ENCODE measurements at places on chromosomes 5 and 9. TPM values are rescaled to one million over a fixed set of nuclear protein-coding genes. Genes with fewer than 3 reads are reported as not detected.

DNA sequence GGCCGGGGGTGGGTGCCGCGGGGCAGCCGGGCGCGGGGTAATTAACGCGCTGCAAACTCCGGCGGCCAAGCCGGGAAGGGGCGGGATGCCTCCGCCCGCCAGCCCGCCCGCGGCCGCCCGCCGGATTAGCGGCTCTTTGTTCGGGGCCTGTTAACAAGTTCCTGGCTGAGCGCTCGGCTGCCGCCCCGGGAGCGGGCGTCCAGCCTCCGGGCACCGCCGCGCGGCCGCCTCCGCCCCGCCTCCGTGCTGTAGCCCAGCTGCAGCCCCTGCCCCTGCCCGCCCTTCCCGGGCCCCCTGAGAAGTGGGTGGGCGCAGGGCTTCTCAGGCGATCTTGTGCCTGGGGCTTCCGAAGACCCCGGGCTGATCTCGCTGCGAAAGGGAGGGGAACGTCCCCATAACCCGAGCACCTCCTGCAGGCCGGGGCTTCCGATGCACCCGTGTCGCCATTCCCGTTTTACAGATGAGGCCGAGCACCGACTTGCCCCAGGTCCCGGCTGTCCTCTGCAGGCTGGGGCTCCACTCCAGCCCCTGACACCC, 7.5 kb downstream of the UNC5A start:
- DNase-seq = no peak

DNA sequence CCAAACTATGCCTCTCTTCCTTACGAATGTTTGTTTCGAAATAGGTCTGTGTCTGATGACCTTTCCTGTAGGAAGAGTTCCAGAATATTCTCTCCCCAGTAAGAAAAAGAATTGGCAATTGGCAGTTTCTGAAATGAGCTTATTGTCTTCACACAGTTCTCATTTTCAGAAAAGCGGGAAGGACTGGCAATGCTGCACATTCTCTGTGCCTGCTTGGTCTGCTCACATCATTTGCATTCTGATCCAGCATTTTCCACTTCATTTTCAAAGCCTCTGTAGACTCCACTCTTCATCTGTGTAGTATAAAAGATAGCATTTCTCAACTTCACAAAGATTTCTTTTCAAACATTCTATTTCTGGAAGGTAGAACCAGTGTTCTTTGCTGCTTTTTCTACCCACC, 120.6 kb upstream of the CCDC112 start:
- no peak for DNase-seq

GRCh38 chr9:34496149-34496712, 26.6 kb downstream of the ENHO start:
- no peak for DNase-seq

DNA sequence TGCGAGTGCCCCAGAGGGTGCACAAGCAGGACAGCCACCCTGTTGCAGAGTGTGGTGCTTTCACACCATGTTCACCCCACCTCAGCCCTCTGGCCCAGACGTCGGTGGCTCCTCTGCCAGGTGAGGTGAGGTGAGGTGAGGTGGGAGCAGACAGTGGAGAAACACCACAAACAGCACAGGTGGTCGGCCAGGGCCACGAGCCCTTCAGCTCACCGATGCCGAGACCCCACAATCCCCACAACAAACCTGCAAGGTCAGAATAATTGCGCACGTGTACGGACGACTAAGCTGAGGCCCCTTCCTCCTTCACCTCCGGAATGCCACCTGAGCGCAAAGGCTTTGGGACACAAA, 10.5 kb downstream of the BRD3 start:
- peak; percentile 13 for DNase-seq

- no peak for DNase-seq
These were observed 63.6 kb downstream of the CEP120 start for GRCh38 chr5:123359454-123360200.

DNA sequence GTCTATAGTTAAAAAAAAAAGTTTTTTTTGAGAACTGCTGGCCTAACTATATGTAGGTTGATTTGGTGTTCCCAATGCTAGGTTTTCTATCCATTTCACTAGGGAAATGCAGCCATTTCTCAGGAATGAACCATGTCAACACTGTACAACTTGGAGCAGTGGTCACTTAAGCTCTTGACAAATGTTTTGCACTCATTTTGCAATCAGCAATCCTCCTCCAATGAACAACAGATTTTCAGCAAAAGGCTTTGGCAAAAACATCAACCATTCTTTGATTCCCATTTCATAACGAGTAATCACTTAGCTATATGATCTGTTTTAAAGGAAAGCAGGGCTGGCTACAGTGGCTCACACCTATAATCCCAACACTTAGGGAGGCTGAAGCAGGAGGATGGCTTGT, 17.9 kb downstream of the STRBP start:
- no peak for DNase-seq

- DNase-seq = peak; percentile 65
These were observed 72.1 kb downstream of the FEM1C start for GRCh38 chr5:115472271-115473025.

DNA sequence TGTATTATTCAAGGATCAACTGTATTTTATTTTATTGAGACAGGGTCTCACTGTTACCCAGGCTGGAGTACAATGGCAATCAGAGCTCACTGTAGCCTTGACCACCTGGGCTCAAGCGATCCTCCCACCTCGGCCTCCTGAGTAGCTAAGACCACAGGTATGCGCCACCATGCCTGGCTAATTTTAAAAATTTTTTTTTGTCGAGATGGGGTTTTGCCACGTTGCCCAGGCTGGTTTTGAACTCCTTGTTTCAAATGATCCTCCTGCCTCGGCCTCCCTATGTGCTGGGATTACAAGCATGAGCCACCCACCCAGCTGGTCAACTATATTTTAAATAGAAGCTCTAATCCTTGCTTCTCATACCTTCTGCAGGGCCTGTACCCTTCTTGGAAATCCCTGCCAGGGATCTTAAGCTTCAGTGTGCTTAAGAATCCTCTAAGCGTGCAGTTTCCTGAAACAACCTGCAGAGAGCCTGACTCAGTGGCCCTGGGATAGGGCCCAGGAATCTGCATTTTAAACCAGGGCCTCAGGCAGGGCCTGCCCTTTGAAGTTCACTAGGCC, 2.9 kb downstream of the AKNA start:
- no peak for DNase-seq

- no peak for DNase-seq
These were observed 165.2 kb upstream of the MSX2 start for GRCh38 chr5:174559141-174559540.

DNA sequence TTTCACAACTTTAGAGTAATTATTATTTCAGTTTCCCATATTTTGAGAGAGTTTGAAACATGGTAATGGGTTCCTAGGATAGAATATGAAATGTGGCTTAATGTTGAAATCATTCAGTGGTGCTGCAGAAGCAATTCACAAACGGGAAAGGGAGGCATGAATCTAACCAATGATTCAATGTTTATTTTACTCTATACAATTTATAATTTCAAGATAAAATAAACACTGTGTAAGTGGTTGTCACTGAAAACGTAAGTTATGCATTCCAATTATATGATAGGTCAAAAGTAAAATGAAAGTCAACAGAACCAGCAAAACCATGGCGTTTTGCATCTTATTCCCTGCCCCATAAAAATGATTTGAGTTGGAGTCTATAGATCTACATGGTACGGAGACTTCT, 1207.1 kb upstream of the CDH18 start:
- DNase-seq = no peak

- DNase-seq = no peak
These were observed 282.9 kb downstream of the SLF1 start for GRCh38 chr5:94901191-94901979.

DNA sequence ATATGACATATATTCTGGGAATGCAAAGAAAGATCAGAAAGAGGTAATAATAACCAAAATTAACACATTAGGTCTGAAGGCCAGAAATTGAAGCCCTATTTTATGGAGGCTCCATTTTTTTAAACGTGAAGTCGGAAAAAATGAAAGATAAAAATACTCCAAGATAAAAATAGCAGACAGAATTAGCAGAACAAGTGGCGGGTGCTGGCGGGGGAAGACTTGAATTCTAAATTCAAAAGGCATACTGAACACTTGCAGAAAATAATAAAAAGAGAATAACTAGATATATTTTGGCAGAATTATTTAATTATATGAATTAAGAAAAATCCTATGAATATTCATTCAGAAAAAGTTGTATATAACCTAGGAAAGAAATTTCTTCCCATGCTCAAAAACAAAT, 543.7 kb upstream of the ACO1 start:
- DNase-seq = no peak

GRCh38 chr9:136522314-136523237, 23.3 kb downstream of the NOTCH1 start:
- no peak for DNase-seq

DNA sequence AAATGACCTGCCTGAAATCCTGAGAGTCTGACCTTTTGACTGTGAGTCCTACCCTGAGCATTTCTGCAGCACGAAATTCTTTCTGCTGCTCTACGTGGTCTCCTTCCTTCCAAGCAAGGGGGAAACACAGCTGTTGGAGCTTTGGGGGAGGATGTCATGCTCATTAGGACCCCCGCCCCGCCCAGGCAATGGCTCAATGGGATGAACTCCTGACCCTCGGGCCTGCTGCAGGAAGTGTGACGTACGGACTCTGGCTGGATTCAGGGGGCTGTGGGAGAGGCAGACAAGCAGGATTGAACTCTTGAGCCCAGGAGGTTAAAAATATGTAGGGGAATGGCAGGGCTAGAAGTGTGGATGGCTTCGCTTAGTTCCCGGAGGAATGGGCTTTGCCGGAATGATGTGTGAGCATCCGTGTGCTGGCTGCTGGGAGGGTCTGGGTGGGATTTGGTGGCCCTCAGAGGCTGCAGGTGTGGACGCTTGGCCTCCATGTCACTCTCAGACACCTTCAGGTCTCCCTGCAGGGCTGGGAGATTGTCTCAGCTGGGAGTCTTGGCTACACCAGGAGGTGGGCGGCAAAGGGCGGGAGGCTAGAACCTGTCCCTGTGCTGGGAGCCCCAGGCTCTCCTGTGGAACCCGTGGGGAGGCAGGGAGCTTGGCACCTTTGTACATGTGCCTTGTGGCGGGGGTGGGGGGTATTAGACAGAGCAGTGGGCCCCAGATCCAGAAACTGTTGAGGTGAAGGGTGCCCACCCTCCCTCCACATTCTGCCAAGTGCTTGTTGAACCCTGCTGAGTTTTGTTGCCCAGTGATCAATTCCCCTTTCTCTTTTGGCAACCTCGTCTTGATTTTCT, 26.3 kb downstream of the STC2 start:
- DNase-seq = no peak

DNA sequence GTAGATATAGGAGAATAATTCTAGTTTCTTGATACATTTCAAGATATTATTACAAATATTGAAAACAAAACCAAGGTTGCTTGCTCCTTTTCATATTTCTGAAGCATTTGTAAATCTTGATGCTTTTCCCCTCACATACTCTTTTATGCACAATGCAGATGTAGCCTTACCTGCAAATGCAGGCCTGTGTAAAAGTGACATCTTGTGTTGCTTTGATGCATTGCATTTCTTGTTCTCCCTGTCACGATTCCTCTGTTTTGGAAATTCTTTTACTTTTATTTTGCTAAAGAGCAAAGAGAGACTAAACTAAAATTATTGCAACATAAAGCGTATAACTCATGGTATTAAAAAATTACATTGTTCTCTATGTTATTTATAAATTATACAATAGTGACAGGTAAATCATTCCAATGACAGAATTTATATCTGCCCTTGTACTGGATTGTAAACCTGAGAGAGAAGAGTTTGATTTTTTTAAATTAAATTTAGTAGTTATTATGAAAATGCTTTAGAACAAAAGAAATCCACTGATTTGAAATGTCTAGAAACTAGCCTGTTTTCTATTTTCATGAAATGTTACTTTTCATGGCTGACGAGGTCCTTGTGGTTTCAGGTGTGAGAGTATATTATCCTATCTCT, 970.0 kb downstream of the MAT2B start:
- no peak for DNase-seq

- no peak for DNase-seq
These were observed 262.5 kb upstream of the TAS2R1 start for GRCh38 chr5:9892696-9893095.

- DNase-seq = no peak
These were observed 34.1 kb upstream of the RAPGEF1 start for GRCh38 chr9:131773911-131774379.

- no peak for DNase-seq
These were observed 147.6 kb downstream of the EDIL3 start for GRCh38 chr5:84237126-84237525.

DNA sequence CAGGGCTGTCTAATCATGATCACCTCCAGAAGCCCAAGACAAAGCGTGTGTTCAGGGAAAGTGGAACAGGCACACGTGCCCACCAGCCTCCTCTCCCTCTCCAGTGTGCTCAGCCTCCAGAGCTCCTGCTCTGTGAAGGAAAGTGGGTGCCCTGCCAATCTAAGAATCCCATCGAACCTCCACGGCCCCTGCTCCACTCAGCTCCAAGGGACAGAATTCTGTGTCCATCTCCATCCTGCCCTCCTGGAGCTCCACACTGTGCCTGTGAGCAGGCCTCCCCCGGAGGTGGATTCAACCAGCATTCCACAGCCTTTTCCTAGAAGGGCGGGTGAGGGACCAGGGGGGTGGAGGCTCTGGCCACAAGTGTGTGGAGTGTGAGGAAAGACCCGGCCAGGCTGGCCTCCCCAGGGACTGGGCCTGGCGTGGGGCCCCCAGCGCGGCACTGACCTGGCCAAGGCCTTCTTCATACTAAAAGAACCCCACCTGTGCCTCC, 6.0 kb downstream of the EEIG1 start:
- DNase-seq = no peak

- DNase-seq = peak; percentile 75
These were observed 145.4 kb downstream of the GADD45G start for GRCh38 chr9:89750117-89750791.

GRCh38 chr9:137506702-137507171, 43.5 kb downstream of the PNPLA7 start:
- no peak for DNase-seq

GRCh38 chr5:78716206-78716605, 67.6 kb upstream of the LHFPL2 start:
- DNase-seq = no peak

- DNase-seq = no peak
These were observed 80.0 kb upstream of the ASS1 start for GRCh38 chr9:130364619-130365322.

DNA sequence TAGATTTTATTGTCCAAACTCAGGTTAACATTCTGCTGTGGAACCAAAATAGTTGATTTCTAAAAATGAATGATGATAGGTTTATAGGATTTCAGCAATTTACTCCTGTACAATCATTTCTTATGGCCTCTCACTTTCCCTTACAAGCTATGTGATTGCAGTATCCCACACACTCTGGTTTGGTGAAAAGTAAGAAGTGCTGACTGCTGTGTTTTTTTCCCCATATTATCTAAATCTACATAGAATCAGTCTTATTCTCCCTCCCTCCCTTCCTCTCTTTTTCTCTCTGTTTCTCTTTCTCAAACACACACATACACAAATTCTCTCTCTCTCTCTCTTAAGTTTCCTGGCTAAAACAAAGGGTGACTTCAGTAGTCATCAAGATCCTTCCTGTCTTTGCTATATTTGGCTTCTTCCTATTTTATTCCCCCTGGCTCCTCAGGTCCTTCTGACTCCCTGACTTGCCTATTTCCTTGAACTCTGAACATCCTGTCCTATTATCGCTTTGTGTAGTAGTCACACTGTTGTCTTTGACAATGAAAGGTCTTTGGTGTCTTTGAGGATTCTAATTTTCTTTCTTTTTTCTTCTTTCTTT, 55.9 kb upstream of the HAPLN1 start:
- no peak for DNase-seq

The CDH6 gene
- total RNA-seq = 2.8 TPM

The CDO1 gene
- 6.8 TPM for total RNA-seq

The RHOBTB3 gene
- total RNA-seq = 79.7 TPM

The SLC6A7 gene
- not detected for total RNA-seq

The STARD4 gene
- 5.6 TPM for total RNA-seq

The REEP2 gene
- 6.6 TPM for total RNA-seq

The CXCL14 gene
- total RNA-seq = 0.49 TPM

The RAD1 gene
- total RNA-seq = 28.2 TPM

The INSL6 gene
- total RNA-seq = not detected

The FOXD4L4 gene
- not detected for total RNA-seq

The SLC1A1 gene
- 3.1 TPM for total RNA-seq

The WNT8A gene
- not detected for total RNA-seq
